ENCODE measurements at places on chromosomes 5 and 9.

GRCh38 chr5:92543201-92543600, 1037.8 kb downstream of the NR2F1-AS1 start:
- DNase-seq: peak; percentile 39

- no peak for DNase-seq
These were observed 1300.1 kb upstream of the ACO1 start for GRCh38 chr9:31084350-31084749.

DNA sequence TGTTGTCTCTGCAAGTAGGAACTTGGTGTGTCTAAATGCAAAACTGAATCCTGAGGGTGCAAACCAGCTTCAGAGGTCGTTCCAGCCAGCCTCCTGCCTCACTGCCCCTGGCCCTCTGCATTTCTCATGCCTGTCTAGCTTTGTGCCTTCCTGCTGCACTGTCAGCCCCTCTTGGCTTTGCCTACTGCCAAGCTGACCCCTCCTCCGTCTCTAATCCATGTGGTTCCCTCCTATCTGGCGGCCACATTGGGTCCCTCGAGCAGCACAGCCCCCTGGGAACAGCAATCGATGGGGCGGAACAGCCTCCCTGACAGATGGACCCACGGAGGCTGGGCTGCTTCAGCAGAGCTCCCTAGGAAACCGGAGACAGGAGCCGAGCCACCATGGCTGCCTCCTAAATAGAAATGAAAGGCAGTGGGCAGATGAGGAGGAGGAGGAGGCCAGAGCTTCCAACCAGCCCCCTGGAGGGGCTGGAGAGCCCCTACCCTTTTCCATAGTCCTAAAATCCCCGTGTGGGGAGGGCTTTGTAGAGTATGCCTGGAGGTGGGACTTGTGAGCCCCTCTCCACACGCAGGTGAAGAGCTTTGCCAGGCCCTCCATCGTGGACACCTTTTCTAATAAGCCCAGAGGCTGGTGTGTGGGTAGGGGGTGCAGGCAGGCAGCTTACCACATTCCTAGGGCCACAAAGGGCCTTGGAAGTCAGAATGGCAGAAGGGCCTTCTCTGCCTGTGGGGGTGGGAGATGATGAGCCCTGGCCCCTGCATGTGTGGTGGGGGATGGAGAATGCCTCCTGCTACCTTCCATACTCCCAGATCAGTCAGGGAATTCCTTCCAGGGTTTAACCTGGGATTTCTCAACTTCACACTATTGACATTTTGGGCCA, 9.2 kb upstream of the CXXC5 start:
- no peak for DNase-seq

- DNase-seq: peak; percentile 99
These were observed 24.5 kb upstream of the DUSP1 start for GRCh38 chr5:172795318-172795977.

DNA sequence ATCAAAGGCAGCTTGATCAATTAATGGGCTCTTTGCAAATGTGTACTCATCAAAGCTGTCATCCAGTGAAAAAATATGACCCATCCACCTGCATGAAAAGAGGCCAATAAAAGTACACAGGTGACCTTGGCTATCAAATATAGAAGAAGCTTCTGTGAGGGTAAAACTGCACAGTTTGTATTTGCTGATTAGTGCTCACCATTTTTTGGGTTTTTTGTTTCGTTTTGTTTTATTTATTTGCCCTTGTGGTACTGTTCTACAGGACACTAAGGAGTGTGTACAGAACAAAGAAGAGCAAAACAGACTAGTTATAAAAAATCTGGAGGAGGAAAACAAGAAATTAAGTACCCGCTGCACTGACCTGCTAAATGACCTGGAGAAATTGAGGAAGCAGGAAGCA, 101.3 kb downstream of the CNTLN start:
- no peak for DNase-seq

DNA sequence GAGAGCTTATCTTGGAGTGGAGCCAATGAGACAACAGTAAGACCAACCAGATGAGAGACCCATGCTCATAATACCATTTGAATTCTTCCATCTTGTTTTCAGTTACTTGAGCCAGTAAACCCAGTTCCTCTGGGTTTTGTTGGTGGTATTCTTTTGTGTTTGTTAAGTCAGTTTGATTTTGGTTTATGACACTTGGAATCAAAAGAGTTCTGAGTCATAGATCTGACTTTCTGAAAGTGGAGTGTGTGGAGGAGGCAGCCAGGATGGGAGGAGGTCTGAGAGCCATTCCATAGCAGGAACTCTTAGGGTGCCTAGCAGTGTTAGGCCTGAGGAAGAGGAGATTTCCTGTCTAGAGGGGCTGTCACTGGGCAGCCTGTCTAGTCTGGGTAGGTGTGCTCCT, 24.6 kb upstream of the PANK3 start:
- DNase-seq: peak; percentile 39

- DNase-seq: no peak
These were observed 8.4 kb downstream of the PSD2 start for GRCh38 chr5:139803978-139804377.

DNA sequence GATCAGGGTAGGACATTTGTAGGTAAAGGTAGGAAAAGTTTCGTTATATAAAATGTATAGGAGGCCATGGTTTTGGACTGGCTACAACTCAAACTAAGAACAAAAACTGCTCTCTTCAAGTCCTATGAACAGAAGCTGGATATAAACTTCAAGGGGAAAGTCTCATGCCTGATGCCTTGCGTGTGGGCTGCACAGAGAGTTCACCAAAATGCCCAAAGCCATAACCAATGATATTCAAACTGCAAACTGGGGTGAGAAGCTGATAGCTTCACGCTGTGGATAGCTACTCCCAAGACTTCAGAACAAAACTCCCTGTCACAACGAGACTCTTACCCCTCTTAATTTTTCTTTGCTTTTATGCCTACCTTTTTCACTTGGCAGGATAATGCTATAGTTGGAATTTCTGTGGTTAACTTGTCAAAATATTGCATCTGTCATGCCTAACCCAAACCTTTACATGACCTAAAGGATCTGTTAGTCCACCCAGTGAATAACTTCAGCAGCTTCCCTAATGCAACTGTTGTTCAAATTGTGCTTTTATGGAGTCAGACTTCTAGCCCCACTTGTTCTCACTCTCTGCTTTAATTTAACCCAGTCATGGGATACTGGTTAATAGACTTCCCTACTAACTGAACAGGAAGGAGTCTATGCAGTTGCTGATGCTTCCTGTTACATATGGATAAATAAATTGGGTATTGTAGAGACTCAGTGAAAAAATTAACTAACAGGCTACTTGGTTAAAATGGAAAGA, 71.9 kb downstream of the SFXN1 start:
- no peak for DNase-seq
